ENCODE measurements at places on chromosomes 6 and 20. TPM values are rescaled to one million over a fixed set of nuclear protein-coding genes. Genes with fewer than 3 reads are reported as not detected.

RAB44 gene
- total RNA-seq = 0.23 TPM

TAAR5 gene
- not detected for total RNA-seq

SPATS1 gene
- total RNA-seq = not detected

PI3 gene
- not detected for total RNA-seq

CYP39A1 gene
- not detected for total RNA-seq

KCNK17 gene
- total RNA-seq = not detected

ANGPT4 gene
- not detected for total RNA-seq

HLA-F gene
- 2.1 TPM for total RNA-seq

SMLR1 gene
- total RNA-seq = not detected

TFAP2B gene
- total RNA-seq = not detected

IMPG1 gene
- total RNA-seq = not detected

SLC35F1 gene
- total RNA-seq = not detected

TRIM31 gene
- not detected for total RNA-seq

CCN6 gene
- total RNA-seq = not detected

GRCh38 chr20:17878912-17879602, 89.5 kb downstream of the SNX5 start:
- no peak for DNase-seq

DNA sequence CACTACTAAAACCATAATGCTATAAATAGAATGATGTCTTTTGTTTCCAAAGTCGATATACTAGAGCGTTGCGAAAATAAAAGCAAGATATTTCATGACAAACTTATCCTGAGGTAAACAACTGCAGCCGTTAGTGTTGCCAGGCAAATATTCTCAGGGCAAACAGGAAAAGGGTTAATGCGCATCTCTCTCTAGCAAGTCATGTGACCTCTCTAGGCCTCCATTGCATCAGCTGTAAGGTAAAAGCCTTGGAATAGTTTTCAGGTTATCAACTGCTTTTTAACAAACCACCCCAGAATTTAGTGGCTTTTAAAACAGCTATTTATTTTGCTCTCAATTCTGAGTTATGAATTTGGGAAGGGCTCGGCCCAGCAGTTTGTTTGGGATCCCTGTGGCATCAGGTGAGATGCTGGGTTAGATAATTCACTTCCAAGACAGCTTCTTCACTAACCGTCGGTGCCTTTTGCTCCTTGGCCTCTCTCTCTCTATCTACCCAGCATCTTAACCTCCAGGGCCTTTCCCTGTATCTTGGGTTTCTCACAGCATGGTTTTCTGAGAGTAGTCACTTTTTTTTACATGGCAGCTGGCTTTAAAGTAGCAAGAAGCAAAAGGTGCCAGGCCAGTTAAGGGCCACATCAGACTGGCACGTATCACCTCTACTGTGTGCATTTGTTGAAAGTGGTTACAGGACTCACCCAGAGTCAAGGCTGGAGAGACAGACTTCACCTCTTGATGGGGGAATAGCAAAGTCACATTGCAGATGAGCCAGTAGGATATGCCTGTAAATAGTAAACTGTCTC, 39.2 kb upstream of the LTV1 start:
- no peak for DNase-seq

DNA sequence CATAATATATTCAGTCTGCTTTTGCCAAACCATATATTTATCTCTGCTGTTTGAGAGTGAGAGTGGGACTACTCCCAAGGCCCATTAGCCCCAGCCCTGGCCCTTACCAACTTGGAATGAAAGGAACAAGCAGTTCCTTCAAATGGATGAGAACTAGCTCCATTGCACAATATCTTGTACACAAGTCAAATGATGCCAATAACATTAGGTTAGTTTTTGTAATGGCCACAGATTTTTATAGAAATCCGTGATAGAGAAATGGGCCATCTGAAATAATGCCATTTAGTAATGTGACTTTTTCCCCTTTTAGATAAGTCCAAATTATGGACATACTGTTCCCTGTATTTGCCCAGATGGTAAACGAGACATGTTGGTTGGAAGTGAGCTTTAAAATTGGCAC, 117.0 kb downstream of the MAP3K7 start:
- DNase-seq = no peak

DNA sequence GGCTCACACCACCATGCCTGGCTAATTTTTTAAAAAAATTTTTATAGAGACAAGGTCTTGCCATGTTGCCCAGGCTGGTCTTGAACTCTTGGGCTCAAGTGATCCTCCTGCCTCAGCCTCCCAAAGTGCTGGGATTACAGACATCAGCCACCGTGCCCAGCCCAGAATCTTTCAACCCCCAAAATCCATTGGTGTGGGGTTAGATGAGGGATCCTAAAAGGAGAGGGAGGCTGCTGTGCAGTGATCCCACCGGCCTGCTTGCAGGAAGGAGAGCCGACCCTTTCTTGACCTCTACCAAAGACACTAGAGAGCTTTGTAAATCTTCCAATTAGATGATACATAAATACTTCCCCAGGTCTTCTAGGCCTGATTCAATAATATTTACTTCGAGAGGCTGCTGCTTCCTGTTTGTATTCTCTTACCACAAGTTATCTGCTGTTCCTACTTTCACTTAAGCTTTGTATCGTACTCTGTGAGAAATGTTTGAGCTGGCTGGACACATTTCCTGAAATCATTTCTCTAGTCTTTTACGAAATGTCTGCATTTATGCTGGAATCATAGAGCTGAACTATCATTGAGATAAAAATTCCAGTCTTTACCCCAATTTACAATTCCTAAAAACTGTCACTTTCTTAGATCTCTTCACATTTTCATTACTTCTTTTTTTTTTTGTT, 49.3 kb upstream of the IER3 start:
- DNase-seq = no peak

GRCh38 chr20:23078351-23079015, 7.6 kb downstream of the CD93 start:
- no peak for DNase-seq

- no peak for DNase-seq
Observed at GRCh38 chr20:49620364-49621240, 52.7 kb upstream of the PTGIS start.

DNA sequence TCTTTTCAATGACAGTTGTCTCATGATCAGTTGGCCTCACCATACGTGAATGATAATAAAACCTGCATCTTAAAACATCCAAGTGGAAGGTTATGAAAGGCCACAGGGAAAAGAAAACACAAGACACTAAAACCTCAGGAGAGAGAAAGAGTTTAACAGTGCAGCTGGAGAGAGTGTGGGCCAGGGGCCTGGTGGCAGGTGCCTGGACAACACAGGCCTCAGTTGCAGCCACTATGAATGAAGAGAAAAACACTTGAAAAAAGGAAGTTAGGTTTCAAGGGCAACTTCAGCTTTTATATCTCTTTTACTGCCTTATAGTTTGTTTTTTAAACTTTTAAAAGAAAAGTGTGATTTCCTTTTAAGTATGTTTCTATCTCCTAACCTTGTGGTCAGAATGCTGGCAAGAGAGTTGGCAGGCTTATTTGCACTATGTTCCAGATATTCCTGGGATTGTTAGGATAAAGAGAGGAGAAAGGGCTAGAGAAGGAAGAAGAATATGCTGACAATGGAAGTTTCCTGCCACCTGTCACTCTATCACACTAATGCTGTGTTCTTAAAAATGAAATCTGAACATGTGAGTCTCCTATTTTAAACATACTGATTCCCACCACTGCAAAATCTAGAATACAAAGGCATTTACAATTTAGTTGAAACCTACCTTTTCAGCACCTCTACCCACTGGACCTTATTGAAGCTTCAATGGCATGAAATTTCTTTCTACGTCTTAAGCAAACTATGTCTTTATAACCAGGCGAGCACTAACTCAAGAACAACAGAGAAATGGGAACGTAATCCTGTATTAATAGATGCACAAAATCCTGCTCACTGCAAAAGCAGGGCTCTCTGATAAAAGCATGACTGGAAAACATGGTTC, 222.4 kb downstream of the CD83 start:
- DNase-seq = no peak

DNA sequence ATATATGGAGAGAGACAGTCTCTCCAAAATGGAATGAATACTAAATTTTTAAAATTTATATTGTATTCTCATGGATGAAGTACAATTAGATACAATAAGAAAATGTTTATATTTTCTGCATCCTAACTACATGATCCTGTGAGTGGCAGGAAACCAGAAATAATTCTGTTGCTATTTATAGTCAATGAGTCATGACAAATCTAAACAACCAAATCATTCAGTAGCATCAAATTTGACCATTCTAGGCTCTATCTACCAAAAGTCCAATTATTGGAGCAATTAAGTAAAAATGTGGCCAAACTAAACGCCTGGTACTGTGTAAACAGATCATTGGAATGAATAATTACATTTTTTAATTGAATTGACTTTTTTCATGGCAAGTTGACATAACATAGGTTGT, 959.8 kb downstream of the EPHA7 start:
- no peak for DNase-seq

DNA sequence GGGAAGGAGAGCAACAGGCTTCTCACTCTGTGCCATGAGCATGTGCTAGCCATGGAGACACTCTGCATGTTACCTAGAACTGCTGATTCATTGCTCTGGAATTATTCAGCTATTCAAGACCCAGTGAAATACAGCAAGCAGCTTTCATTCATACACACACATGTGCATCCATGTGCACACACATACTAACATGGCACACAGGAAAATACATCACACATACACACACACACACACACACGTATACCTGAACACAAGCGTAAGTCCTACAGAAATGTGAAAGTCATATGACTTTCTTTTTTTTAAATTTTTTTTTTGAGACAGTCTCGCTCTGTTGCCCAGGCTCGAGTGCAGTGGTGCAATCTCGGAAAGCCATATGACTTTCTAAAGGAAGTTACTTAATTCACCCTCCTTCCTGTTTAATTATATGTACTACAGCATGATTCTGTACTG, 108.2 kb upstream of the NFATC2 start:
- DNase-seq = peak; percentile 28

- DNase-seq = no peak
Observed at GRCh38 chr6:158279615-158280014, 32.6 kb upstream of the TULP4 start.

DNA sequence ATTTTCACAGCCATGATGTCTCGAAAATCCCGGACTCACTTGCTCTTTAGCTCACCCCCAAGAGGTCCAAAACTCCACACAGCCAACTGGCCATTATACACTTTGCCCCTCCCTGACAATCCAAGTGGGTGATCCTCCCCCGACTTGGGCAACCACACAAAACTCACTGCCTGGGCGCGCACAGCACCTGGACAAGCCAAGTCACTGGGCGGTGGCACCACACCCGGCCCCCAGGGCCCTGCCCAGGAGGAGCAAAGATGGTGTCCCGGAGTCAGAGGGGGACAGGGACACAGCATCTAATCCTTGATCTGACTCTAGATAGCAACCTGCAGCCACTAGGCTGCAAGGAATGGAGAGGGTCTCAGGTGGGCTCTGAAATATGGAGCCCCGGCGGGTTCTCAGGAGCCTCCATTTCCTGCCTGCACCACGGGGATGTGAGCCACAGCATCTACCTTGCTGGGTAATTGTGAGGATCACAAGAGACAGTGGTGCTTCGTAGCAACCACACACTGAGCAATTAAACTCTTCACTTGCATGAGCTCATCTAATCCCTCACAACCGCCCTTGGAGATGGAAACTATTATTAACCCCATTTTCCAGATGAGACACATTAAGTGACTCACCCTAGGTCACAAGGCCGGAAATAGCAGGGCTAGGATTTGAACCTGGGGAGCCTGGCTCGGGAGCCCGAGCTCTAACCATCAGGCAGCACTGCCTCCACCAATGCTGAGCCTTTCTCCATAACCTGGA, 66.6 kb downstream of the BMP7 start:
- DNase-seq = peak; percentile 20

DNA sequence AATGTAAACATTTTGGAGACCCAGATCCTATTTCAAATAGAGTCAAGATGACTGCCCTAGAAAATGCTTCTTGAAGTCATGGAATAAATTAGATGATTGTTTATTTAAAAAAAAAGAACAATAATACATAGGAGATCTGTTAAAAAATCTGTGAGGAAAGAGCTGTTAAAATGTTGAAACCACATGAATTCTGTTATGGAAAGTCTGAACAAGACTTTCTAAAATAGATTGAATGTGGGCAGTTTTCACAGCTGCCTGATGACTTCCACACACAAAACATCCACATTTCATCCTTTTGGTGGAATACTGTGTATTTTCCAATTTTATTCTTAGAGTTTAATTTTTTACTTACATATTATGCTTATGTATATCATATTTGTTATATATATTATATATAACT, 186.1 kb downstream of the LAMA2 start:
- DNase-seq = no peak

DNA sequence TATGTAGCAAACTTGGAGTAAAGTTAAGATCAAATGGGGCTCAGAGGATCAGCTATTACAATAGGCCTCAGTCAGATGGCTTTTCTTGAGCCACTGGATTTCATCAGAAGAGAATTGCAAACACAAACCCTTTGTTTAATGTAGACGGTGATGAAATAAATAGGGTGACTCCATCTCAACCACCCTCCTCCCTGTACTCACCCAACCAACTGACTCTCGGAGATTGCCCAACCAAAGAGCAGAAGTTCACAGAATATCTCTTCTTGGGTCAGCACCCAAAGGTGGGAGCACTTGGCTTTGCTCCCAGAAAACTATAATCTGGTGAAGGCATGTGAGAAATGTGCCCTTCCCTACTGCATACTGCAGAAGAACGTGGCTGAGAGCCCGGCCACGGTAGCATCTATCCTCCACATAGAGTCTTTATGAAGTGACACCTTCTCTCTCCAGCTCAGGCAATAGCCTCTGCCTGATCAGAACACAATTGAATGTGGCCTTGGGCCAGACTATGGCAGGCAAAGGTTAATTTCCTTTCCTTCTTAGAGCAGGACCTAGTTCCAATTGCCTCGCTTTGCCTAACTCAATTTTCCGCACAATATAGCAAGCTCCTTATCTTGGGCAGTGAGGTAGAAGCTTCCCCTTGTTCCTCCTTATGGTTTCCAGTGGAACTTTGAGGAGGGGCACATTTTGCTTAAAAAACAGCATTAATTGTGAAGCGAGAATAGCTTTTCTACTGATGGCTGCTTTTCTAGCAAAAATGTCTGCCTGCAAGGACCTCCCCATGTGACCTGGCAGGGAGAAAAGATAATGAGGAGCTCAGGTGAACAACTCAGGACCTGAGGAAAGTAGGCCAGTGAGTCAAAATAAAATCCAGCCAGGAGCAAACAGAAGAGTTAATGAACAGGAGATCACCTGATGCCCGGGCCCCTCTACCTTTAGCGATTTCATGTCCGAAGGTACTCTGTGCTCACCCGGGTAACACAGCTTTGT, 79.4 kb downstream of the GFOD1 start:
- peak; percentile 74 for DNase-seq

GRCh38 chr6:113449051-113449450, 408.1 kb upstream of the MARCKS start:
- no peak for DNase-seq
